ENCODE measurements at places on chromosomes 4 and X.

GRCh38 chr4:181254771-181255170 lies 988.4 kb upstream of the TENM3 start:
- DNase-seq, result no peak

DNA sequence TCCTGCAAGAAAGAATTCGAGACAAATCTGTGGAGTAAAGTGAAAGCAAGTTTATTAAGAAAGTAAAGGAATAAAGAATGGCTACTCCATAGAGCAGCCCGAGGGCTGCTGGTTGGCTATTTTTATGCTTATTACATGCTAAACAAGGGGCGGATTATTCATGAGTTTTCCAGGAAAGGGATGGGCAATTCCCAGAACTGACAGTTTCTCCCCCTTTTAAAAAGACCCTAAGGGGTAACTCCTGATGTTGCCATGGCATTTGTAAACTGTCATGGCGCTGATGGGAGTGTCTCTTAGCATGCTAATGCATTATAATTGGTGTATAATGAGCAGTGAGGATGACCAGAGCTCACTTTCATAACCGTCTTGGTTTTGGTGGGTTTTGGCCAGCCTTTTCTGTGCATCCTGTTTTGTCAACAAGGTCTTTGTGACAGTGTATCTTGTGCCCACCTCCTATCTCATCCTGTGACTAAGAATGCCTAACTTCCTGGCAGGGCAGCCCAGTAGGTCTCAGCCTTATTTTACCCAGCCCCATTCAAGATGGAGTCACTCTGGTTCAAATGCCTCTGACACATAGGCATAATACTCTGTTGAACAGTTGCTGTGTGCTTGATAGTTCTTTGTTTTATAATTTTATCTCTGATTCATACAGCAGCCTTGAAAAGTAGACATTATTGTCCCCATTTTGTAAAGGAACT lies 25.8 kb downstream of the GAB1 start:
- no peak for DNase-seq

GRCh38 chr4:157590679-157591078 lies 370.2 kb downstream of the GRIA2 start:
- no peak for DNase-seq

DNA sequence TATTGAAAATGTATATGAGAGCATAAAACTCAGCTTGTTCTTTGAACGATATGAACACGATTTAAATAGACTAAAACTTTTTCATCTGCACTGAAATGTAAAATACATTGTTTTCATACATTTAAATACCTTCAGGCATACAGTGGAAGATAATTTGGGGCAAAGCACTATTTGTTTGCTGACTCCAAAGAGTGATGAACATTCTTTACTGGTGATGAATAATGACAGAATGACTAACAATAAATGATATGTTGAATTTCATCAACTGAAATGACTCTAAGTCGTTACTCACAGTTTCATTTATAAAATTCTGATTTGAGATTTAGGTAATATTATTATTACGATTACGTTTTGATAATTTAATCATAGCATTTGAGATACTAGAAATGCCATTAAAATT lies 1160.1 kb downstream of the NLGN4X start:
- DNase-seq, result no peak

GRCh38 chr4:167838686-167839085 lies 253.7 kb upstream of the ANXA10 start:
- no peak for DNase-seq

DNA sequence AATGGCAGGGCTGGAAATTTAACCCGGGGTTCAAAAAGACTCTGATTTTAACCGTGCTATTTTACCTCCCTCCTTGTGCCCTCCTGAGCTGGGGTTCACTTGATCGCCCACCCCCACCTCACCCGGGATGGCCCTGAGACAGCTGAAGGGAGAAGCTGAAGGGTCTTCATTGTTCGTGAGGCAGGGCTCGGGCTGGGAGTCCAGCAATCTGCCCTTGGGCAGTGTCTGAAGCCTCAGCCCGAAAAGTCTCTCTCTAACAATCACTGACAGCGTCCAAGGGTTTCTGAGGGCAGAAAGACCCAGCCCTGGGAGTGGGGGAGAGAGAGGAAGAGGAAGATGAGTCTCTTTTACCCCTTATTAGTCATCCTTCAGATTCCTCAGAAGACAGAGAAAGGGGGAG lies 39.4 kb upstream of the PHOX2B start:
- no peak for DNase-seq

GRCh38 chr4:127155116-127155515 lies 477.6 kb upstream of the INTU start:
- DNase-seq, result no peak

DNA sequence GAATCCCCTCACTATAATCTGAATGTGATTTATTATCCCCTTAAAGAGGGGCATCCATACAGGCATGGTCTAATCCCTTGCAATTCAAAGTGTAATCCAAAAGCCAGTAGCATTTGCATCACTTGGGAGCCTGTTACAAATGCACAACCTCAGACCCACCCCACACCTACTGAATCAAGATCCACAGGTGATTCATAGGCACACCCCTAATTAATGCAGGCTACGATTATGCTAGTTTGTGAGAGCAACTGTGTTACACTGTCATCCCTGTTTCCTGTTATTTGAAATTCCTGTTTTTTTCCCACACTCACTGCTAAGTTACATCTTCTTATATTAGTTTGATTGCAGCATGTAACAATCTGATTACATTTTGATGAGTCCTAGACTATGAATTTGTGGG lies 120.0 kb downstream of the RAB28 start:
- DNase-seq, result no peak

DNA sequence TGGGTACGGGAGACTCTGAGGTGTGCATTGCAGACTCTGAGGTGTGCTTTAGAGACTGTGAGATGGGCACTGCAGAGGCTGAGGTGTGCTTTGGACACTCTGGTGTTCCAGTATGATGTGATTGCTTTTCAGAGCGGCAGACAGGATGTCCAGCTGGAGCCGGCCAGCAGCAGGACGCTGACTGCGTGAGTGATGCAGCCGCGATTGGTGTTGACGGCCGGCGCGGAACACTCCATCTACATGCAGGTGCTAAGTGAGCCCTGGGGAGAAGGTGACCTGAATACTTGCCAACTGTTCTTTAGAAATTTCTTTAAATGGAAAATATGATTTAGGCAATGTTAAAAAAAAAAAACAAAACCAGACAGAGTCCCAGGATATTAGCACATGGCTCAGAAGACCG lies 103.1 kb upstream of the PPP2R3B start:
- DNase-seq, result no peak

- no peak for DNase-seq
Observed at GRCh38 chr4:80016506-80016905, 56.5 kb downstream of the ANTXR2 start.

DNA sequence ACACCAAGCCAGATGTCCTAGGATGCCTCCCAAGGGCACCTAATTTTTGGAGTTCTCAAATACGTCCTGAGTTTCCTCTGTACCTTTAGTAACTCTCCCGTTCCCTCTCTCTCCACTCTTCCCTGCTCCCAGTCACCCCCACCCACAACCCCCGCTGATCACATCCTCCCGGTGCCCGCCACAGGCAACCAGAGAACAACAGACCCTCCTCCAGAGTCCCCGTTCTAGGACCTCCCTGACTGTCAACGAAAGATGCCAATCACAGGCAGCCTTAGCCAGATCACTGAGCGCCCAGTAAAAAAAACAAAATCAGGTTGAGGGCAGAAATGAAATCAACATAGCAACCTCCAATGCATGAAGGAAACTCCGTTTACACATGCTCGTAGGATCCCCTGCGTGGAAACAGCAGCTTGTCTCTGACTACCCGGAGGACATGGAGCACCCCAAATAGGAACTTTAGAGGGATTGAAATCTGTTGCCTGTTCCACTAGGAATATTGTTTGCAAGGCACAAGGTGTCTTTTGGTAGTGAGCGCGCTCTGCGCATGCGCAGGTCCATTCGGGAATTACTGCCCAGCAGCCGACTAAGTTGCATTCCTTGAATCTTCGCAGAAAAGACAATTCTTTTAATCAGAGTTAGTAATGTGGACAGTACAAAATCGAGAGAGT lies at the start of gene GABRB1:
Gene GABRB1 (plus strand): TSS at position 557 of the 668 bp plus-strand sequence.
- no peak for DNase-seq

DNA sequence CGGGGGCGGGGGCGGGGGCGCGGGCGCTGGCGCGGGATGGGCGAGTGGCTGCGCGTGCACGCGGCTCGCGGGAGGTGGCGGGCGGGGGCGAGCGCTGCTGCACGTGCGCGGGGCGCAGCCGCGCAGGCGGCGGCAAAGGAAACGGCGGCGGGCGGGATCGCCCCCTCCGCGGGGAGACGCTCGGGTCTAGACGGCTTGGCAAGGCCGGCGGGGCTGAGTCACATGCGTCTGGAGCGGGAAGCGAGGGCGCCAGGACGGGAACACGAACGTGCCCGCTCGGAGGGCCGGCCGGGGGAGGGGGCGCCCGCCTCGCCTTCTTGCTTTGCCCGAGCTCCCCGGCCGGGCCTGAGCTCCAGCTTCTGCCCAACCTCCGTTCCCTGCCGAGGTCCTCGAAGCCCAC lies 4.3 kb upstream of the HAUS7 start:
- no peak for DNase-seq

- no peak for DNase-seq
Observed at GRCh38 chr4:3464911-3465697, 2.0 kb downstream of the DOK7 start.

GRCh38 chrX:150719621-150720020 lies 26.4 kb downstream of the MTMR1 start:
- DNase-seq, result no peak

GRCh38 chrX:153634236-153634635 lies 12.8 kb upstream of the DUSP9 start:
- no peak for DNase-seq

DNA sequence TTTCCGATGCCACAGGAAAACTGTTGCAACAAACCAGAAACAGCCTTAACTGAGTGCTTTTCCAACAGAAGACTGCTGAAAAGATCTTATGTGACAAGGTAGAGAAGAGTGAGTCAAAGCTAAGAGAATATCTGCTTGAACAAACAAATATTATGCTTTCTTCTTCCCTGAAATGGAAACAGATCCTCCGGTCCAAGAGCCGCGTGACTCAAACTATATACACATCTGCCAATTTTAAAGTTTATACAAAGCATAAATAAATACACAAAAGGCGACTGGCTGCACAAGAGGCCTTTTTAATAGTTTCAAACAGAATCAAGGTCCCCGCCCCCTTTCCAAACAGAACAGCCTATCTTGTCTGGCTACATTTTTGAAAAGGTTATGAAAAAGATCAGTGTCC lies 329.7 kb upstream of the F9 start:
- no peak for DNase-seq

GRCh38 chr4:41791557-41791956 lies 43.0 kb upstream of the PHOX2B start:
- no peak for DNase-seq

GRCh38 chr4:152996111-152996571 lies 60.0 kb downstream of the FHDC1 start:
- no peak for DNase-seq

DNA sequence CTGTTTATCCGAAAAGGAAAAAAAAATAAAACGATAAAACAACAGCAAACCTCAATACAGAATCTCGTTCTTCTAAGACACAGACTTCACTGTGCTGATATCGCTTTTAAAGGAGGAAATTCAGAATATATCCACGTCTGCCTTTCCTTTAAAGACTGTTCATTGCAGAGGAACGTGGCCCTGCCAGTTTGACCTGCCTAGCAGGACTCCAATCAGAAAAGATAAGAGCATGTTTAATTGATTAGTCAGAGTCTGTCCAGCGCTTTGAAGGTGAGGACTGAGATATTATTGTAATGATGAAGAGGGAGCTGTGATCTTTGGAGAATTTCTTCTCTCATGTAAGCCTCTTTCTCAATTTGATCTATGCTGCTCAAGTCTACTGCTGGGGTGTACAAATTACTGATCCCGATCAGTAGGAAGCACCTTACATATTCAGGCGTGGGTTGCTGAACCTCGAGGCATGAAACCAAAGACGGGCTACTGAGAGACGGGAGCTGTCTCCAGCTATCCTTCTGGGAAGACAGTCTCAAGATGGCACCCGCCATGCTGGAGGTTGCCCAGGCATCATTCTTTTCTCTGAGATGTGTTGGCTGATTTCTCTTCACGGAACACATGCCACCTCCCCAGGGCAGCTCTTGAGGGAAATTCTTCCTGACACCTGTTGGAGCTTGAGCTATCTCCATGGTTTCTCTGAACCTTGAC lies 146.1 kb downstream of the SHOX start:
- DNase-seq, result no peak

- no peak for DNase-seq
Observed at GRCh38 chr4:139550724-139551429, 5.1 kb downstream of the SETD7 start.

GRCh38 chr4:130825284-130825683 lies 1729.3 kb downstream of the C4orf33 start:
- no peak for DNase-seq

DNA sequence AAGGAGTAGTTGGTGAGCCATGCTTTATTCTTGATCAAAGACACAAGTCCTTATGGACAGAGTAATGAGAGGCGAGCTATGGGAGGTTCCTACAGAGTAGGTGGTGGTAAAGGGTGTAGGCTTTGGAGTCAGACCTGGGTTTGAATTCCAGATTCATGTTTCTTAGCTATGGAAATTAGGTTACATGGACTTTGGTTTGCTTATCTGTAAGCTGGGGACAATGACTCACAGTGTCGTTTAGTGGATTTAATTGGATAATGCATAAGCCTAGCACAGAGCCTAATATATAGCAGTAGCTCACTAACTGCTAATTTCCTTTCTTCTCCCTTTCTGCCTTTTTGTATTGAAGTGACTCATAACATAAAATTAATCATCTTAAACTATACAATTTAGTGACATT lies 5.0 kb upstream of the TRPC5 start:
- DNase-seq, result no peak

DNA sequence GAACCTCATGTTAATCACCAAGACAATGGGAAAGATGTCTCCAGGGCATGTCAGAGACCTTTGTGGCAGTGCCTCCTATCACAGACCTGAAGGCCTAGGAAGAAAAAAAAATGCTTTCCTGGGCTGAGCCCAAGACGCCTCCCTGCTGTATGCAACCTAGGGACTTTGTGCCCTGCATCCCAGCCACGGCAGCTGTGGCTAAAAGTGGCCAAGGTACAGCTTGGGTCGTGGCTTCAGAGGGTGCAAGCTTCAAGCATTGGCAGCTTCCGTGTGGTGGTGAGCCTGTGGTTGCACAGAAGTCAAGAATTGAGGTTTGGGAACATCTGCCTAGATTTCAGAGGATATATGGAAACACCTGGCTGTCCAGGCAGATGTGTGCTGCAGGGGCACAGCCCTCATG lies 40.5 kb downstream of the SPANXN3 start:
- no peak for DNase-seq

- no peak for DNase-seq
Observed at GRCh38 chrX:103727115-103727514, 16.4 kb downstream of the TMEM31 start.

GRCh38 chrX:49166914-49167739 lies 4.6 kb downstream of the MAGIX start:
- no peak for DNase-seq

- DNase-seq, result no peak
Observed at GRCh38 chr4:168410681-168411080, 69.6 kb downstream of the DDX60L start.
